Pulmonary artery endothelial cell (primary cell): ENCODE measurements at places on chromosomes 6 and 20.

DNA sequence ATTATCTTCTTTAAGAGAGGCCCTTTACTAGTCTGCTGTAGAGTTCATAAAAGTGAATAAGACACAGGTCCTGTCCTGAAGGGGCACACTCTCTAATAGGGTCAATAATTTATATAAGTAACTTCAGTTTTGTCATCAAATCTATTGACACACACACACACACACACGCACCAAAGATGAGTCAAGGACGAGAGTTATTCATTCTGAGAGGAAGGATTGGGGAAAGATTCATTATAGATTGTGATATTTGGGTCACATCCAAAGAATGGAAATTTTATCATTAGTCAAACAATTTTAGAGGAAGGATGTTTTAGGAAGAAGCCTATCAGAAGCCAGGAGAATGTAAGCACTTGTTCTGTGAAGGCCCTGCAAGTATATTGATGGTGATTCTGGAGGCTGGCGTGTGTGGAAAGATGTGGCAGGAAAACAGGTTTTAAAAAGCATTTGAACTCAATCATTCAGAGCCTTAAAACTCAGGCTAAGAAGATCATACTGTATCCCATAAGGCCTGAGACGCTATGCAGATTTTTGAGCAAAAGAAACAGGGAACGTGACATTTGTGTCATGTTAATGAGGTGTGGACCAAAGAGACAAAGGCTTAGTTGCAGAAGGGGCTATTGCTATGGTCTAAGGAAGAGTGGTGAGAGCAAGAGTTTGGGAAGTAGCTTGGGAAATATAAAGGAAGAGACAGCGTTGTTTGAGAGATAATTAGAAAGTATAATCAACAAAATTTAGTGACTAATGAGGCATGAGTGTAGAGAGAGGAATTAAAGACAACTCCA lies 161.4 kb upstream of the PREP start:
- DNase-seq: no peak

GRCh38 chr20:46044896-46045295 lies 15.9 kb downstream of the SLC12A5 start:
- no peak for DNase-seq

DNA sequence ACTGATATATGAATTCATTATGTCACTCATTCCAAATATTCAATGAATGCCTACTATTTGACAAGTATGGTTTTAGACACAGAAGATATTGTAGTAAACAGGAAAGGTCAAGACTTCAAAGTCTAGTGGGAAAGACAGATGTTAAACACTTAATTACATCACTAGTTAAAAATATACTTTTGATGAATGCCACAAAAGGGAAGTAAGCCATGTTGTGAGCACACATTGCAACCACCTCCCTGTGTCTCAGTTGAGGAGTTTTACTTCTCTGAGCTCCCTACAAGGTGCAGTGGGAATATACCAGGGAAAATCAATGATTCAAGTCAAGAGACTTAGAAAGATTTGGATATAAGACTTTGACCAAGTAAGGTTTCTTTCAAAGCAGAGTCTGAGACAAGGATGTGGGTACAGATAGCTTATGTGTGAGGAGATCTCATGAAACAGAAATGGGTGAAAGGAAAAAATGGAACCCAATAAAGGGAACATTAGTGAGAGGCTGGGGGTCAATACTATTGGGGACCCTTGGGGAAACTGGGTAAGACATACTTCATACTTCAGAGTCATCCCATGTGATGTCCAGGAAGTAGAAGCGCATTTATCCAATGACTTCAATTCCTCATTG lies 503.7 kb downstream of the KIF16B start:
- DNase-seq: no peak

DNA sequence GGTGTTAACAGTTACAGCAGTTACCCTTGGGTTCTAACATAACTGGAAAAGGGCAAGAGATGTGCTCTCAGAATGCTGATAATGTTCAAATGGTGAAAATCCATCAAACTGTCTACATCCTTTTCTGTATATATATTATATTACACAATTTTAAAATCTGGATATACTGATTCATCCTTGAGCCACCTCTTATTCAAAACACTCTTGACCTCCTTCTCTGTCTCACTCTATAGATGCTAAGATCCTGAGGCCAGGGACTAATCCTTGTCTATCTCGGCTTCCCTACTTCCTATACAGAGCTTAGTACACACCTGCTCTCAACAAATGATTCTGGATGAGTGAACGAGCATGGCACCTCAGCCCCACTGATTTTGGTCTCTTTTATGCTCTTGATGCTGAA lies 47.3 kb downstream of the HIVEP2 start:
- no peak for DNase-seq

DNA sequence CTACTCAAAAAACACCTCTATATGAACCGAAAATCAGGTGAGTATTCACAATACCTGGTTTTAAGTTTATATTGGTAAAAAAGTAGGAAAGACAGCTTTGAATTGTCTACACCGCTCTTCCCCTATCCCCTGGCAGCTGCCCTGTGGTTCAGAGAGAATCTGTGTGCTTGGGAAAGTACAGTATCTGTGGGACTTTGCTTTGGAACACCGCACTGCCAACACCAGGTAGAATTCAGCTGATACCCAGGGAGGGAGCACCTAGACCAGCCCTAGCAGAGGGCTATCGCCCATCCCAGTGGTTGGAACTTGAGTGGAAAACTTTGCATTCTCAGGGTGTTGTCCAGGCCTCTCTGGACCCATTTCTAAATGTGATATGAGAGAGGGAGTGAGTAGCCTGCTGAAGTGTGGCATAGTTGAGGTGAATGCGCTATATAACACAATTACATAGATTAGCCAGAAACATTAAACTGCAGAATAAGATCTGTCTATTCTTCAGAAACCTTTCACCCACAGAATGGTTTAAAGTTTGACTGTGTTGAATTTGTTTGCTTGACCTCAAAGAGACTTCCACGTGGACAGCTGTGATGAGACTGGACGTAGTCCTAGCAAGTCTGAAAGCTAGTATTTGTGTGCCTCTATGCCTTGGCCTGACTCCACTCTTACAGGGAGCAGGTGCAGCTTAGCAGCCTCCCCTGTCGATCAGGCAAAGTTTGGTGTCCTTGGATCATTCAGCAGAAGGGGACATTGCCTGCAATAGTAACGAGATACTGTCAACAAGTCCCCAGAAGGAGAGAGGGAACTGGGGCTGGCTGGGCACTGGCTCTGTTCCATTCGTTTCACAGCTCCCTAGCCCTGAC lies 11.5 kb upstream of the MPC1 start:
- no peak for DNase-seq

GRCh38 chr6:135826236-135826804 lies 25.2 kb upstream of the PDE7B start:
- no peak for DNase-seq

DNA sequence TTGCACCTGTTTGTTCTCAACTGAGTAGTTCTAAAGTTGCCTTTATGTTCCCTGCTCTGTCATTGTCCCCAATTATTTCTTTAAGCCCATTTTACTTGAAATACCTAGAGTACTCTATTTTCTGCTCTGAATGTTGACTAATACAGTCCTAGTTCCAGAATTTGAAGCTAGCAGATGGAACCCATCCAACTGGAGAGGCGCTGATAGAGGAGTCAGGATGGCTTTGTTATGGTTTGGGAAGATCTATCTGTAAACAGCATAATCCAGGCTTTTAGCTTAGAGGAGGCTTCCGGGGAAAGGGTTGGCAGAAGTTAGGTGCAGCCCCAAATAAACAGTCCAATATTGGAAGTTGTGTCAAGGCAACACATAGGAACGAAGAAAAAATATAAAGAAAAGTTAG lies 927.7 kb downstream of the TFAP2A start:
- DNase-seq: no peak

GRCh38 chr20:51154708-51155690 lies 132.1 kb upstream of the KCNG1 start:
- no peak for DNase-seq

DNA sequence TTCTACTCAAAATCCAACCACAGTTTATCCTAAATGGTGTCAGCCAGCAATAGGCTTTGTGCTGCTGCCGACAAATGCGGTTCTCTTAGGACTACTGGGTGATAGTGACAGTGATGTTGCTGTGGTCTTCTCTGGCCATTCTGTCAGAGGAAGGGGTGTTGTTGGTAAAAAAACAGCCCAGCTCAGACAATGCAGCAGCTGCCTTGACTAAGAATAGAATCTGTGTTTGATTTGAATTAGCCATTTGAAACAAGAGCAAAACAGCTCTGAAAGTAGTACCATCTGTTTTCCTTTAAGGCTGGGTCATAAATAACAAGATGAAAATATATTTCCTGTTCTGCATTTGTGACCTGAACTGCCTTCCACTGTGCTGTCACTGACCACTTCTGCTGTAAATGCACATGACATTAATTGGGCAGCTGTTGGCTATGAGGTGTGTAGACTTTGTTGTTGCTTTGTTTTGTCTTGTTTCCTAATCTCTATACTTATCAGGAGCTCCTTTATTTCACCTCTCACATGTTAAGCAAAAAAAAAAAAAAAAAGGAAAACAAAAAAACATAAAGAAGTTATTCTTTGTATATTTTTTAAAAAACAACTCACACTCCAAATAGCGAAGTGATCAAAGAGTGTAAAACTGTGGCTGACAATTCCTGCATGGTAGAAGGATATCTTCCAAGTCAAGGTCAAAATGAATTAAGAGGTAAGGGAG lies 497.8 kb upstream of the ARID1B start:
- no peak for DNase-seq

- no peak for DNase-seq
Observed at GRCh38 chr6:147752689-147753403, 244.4 kb downstream of the SAMD5 start.

DNA sequence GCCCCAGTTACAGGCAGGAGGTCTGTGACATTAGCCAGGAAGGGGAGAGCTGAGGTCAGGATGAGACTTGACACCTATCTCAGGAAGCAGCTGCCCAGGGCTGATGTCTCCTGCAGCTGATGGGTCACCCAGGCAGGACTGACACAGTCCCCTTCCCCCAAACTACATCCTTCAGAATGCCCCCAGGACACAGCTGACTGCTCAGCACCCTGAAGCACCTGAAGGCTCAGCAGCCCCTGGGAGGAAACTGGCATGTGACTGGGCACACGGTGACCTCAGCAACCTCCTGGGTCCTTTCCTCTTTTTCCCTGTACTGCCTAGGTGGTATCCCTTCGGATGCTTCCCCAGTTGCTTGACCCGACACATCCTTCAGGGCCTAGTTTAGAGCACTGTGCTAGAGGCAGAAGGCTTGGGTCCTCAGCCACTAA lies 1.9 kb downstream of the SDC4 start:
- DNase-seq: no peak

DNA sequence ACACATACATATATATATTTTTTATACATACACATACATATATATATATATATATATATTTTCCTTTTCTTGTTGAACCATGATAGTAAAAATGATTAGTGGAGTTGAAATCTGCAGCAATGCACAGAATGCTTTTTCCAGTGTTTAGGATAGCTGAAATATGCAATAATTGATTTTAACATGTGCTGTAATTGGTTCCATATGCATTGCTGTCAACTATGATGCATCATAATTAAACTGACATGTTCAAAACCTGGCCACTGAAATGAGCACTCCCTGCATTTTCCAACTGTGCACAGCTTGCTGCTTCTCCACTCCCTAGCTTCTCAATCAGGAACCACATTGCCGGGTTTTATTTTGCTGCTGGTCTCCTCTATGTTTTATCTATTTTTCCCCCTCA lies 358.3 kb downstream of the PAX1 start:
- no peak for DNase-seq

GRCh38 chr6:109393157-109393885 lies 11.1 kb upstream of the CD164 start:
- no peak for DNase-seq

DNA sequence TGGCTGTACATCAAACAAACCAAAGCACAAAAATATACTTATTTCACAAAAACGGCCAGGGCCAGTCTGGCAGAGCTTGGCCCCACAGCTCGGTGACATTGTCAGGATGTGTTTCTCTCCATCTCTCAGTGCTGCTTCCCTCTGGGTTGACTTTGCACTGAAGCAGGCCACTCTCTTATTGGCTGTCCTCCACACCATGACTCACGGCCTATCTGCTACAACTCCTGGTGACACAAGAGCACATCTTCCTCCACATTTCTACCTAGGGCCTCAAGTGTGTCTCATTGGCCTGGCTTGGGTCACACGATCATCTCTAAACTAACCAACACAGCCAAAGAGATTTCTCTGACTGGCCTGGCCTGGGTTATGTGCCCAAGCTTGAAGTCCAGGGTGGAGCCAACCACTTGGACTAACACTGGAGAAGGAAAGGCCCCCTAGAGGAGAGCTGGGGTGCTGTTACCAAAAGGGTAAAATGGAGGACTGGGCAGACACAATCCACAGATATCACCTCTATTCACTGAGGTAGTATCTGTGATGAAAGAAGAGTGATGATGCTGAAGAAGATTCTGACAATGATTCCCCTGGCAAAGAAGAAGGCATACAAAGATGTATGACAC lies 159.8 kb upstream of the TSHZ2 start:
- no peak for DNase-seq

- DNase-seq: no peak
Observed at GRCh38 chr6:167746390-167746907, 80.3 kb upstream of the AFDN start.

GRCh38 chr6:81098109-81098814 lies 654.2 kb downstream of the TENT5A start:
- no peak for DNase-seq

GRCh38 chr20:5168651-5169396 lies 42.0 kb downstream of the CDS2 start:
- no peak for DNase-seq

DNA sequence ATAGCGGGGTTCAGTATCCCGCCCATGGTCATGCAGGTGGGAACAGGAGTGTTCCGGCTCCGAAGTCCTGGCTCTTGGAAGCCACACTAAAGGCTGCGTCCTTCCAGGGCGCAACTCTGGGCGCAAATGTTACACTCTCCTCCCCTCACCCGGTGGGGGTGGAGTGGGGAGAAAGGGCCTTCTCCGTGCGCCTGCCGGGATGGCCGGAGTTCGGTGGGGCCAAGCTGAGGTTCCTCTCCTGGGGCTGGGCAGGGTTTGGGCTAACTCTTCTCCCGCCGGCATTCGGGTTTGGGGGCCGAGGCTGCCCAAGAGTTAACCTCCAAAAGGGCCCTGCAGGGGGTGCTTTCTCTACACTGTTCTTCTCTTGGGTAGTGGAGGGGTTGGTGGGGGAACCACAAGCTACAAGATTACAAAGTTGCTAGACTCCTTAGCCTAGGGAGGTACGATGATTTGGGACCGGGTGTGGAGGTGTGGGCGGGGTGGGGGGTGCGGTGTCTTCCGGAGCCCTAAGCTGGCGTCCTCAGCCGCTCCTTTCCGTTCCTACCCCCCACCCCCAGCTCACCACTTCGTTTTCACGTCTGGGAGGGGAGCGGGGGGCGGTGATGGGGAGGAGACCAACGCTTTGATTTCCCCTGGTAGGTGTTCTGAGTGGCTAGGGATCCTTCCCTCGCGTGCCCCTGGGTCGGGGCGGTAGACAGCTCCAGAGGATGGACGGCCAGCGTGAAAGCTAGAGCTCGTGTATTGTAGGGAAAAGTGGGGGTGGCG lies 12.3 kb downstream of the NRN1 start:
- DNase-seq: no peak

- no peak for DNase-seq
Observed at GRCh38 chr6:14732226-14732843, 513.5 kb upstream of the JARID2 start.
